ENCODE measurements at places on chromosomes 3 and 15.
A peak's percentile ranks its signal among the peaks of the same experiment; 100 is the strongest.

GRCh38 chr15:60374628-60375081 lies 23.1 kb downstream of the ANXA2 start:
- no peak for DNase-seq

GRCh38 chr15:70214276-70214675 lies 116.6 kb upstream of the TLE3 start:
- DNase-seq, result no peak

GRCh38 chr15:33149919-33150318 lies 44.6 kb downstream of the FMN1 start:
- no peak for DNase-seq

- DNase-seq, result peak; percentile 67
Measured at GRCh38 chr15:43518197-43518761, 871 bp downstream of the MAP1A start.

- no peak for DNase-seq
Measured at GRCh38 chr3:12750658-12751071, 8.4 kb downstream of the TMEM40 start.

All from glutamatergic neuron (in vitro differentiated cells).